ENCODE measurements at places on chromosomes 3 and 15.
A peak's percentile ranks its signal among the peaks of the same experiment; 100 is the strongest.

DNA sequence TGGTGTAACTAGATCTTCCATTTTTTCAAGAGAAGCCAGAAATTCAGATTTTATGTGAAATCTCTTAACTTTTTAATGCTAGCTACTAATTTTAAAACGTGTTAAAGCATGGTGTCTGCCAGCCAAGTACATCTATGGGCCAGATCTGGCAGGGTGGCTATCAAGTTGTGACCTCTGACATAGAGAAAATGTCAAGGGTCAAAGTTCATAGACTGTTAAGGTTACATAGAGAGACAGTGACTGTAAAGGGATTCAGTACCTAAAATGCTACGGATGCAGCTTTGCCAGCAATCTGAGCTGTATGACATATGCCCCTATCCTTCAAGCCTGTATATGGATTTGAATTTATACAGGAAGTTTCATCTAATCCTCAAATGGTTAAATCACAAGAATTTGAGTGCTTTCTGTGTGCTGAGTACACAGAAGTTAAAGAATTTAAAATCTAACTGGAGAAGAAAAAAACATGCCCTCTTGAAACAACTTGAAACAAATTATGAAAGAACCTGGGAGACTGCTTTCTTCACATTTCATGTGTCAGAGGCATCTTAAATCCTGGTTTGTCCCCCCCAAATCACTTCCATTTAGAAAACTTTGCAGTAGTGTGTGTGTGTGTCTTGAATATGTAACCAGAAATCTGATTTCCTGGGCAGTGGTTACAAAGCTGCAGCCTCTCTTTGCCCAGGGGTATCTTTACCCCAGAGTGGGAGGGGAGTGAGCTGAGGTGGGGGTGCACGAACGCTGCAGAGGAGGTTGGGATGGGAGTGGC lies 895 bp upstream of the ARHGAP31 start:
- no peak for DNase-seq

- DNase-seq: no peak
Observed at GRCh38 chr3:187504435-187504834, 136.2 kb downstream of the RTP4 start.

DNA sequence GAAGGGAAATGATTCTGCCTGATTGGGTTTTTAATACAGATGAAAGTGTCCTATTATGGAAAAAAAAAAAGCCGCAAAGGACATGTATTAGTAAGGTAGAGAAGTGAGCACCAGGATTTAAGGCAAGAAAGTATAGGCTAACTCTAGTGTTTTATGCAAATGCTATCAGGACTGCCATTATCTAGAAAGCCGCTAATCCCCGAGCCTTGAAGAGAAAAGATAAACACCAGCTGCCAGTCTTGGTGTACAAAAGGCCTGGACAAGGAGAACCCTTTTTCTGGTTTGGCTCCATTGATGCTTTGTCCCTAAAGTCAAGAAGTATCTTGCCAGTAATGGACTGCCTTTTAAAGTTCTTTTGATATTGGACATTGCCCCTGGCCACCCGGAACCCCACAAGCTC lies 8.6 kb upstream of the TRIM59 start:
- DNase-seq: no peak

- no peak for DNase-seq
Observed at GRCh38 chr15:58457466-58457965, 25.7 kb downstream of the LIPC start.

DNA sequence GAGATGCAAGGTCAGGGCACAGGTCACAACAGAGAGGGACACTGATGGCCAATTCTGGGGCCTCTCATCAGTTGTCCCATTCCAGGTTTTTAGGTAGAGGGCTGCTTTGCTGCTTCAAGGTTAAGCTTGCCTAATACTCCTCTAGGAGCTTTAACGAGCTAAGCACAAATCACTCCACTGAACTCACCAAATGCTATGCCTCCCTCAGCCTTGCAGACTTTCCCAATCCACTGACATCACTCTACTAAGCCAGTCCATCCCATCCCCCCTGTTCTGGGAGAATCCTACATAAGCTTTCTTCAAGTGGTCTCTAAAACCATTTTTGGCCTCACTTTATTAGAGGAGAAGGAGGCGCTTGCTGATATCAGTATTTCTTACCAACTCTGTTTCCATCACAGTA lies 24.8 kb upstream of the PDCD6IP start:
- DNase-seq: no peak

- DNase-seq: no peak
Observed at GRCh38 chr3:32469151-32469874, 33.3 kb downstream of the CMTM6 start.

DNA sequence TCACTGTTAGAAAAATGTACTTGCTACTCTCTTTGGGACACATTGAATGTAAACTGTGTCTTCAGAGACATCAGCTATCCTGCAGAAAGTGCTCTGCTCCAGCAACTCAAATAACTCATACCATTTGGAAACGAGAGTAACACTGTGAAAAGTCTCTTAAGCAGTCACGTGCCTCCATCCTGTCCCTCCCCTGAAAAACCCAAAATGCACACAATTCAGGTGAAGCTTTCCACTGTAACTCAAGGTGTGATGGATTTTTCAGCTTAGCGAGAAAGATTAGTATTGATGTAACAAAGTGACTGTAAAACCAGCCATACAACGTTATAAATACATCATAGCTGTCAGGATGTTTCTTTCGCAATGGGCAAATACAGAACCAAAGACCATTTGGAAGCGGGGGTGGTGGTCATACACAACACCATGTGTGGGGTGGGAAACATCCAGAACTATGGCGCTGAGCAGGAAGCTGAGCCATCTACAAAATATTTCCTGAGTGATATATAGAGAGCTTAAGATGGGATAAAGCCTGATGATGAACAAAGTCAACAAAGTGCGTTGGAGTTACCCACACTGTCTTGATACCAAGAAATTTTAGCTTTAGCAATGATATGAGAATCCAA lies 332.3 kb downstream of the FOXP1 start:
- DNase-seq: no peak

DNA sequence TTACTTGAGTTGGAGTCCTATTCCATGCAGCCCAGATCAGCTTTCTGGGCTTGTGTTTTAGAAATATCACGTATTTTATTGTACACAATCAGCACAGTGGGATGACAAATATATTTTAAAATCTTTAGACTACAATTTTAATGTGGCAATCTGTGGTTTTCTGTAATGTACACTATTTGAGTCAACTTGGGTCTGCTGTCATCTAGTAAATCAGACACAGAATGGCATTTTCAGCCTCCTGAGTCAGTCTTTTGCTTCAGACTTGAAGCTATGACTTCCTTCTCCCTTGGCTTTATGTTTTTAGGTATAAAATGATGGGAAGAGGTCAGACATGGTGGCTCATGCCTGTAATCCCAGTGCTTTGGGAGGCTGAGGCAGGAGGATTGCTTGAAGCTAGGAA lies 232.1 kb downstream of the NECTIN3 start:
- no peak for DNase-seq

GRCh38 chr3:70273492-70273891 lies 38.9 kb downstream of the MDFIC2 start:
- DNase-seq: no peak

- no peak for DNase-seq
Observed at GRCh38 chr3:99866261-99866761, 48.6 kb downstream of the CMSS1 start.

GRCh38 chr15:45371546-45371945 lies 6.8 kb downstream of the GATM start:
- DNase-seq: no peak

- peak; percentile 5 for DNase-seq
Observed at GRCh38 chr15:44501768-44502366, 35.1 kb upstream of the EIF3J start.

GRCh38 chr3:41193794-41194539 lies 5.3 kb upstream of the CTNNB1 start:
- DNase-seq: no peak

DNA sequence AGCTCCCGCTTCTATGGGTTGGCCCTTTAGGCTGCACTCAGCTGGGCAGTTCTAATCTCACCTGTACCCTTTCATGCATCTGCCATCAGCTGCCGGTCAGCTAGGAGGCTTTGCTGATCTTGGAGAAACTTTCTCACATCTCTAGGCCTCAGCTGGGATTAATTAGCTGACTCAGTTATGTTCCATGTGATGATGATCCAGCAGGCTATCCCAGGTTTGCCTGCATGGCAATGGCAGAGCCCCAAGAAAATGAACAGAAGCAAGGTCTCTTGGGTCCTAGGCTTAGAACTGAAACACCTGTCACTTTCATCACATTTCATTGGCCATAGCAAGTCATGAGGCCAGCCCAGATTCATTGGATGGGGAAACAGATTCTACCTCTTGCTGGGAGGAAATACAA lies 304.6 kb upstream of the TBC1D5 start:
- no peak for DNase-seq

GRCh38 chr3:46282696-46283095 lies 40.4 kb downstream of the CCR3 start:
- no peak for DNase-seq

DNA sequence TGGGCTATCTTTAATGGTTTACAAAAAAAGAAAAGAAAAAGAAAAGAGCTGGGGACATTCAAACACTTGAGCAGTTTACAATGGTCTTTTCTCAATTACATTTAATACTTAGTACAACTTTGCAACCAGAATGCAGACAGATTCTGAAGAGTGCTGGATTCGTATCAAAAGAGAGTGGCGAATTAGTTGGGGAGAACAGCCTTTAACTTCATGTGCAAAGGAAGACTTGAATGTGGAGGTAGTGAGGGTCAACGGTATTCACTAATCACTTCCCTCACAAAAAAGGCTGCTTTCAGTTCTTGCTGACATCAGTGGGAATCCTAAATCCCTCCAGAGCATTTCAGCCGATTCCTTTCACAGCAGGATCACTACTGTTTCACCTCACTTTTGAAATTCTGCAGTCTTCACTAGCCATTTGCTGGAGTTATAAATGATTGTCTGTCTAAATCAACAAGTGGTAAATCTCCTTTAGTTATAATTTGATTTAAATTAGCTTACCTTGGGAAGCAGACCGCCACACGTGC lies 323.0 kb upstream of the SEMA6D start:
- DNase-seq: no peak

DNA sequence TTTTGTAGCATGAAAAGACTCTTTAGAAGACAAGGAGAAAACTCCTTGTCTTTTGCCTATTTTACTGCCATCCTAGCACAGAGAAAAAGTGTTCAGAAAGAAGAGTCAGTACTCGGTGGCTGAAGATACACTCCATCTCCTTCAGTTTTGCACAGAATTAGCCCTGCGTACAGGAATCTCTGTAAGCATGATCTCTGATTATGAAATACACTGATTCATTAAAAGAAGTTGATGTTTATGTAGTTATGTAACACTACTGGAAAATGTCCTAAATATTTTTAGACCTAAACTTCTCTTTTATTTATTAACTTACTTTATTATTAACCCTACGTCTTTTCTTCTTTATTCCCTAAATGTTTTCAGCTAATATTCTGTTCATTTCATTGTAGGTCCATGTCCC lies 138.4 kb downstream of the LEKR1 start:
- DNase-seq: no peak

GRCh38 chr3:14452740-14453710 lies 50.6 kb downstream of the SLC6A6 start:
- no peak for DNase-seq

GRCh38 chr3:113039546-113039945 lies 48.8 kb downstream of the GTPBP8 start:
- DNase-seq: no peak

- no peak for DNase-seq
Observed at GRCh38 chr3:85524104-85524503, 565.3 kb downstream of the CADM2 start.

- DNase-seq: no peak
Observed at GRCh38 chr3:161969867-161970266, 473.3 kb downstream of the OTOL1 start.

- DNase-seq: no peak
Observed at GRCh38 chr3:127739347-127740135, 66.8 kb downstream of the ABTB1 start.

- DNase-seq: no peak
Observed at GRCh38 chr15:43859546-43859945, 32.7 kb downstream of the WDR76 start.

DNA sequence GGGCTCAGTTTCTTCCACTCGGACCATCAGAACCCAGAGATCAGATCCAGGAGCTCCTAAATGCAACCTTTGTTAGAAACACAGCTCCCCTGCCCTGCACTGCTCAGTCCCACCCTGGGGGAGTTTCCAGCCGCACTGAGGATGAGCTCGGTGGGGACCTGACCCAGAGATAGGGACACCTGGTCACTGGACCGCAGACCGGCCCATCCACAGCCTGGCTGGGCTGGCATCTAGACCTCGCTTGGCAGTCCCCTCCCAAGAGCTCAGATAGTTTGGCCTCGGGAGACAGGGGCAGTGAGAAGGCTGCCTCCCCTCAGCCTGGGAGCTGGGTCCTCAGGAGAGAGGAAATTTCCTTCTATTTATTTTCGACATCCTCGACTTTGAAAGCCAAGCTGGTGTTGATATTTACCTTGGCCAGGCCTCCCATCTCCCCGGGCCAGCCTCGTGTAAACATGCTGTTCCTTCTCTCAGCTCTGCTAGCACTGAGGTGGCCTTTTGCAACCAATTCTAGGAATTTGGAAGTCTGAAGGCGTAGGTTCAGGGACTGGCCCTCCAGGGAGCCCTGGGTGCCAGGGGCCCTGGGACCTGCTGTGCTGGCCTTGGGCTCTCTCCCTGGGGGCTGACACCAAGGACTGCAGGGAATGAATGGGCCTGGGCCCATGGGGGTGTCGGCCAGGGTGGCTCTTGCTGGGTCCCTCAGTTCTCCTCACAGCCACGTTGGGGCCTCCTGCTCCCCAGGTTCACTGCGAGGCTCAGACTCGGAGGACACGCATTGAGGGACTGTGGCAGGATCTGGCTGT lies 90.1 kb downstream of the VGLL4 start:
- no peak for DNase-seq

- DNase-seq: no peak
Observed at GRCh38 chr15:100332721-100333120, 9.1 kb downstream of the ADAMTS17 start.

DNA sequence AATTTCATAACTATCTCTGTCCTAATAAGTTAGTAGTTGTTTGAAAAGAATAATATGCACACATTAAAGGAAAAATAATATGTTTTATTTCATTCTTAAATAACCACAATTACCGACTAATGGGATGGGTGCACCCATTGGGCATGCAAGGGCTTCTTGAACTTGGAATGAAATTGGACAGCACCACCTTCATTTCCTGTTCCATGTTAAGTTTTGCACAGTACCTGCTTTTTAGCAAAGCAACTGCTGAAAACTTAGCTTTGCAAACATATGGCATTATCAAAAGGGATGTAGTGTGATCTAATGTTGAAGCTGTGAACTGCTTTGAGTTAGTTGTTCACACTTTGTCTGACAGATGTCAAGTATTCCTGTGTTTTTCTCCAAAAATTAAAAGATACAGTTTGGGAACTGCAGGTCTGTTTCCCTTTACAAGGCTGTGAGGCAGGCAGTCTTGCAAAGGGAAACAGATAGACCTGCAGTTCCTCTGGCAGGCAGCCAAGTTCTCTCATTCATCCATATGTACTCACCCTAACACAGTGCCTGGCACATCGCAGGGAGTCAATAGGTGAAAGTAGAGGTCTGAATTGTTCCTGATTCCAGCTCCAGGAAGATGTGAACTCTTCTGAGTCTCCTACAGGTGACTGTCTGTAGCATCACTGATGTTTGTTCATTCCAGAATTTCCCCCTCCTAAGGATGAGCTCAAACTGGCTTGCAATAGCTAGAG lies 64.3 kb upstream of the GOLGA8B start:
- DNase-seq: no peak

- no peak for DNase-seq
Observed at GRCh38 chr15:62057341-62057980, 2.8 kb downstream of the VPS13C start.

GRCh38 chr3:150357923-150358607 lies 50.0 kb upstream of the TSC22D2 start:
- DNase-seq: no peak
